HT-29 (cell line): ENCODE measurements at places on chromosomes 2 and 18. TPM values are rescaled to one million over a fixed set of nuclear protein-coding genes. Genes with fewer than 3 reads are reported as not detected.

GRCh38 chr2:85250045-85250444, 77.7 kb downstream of the TGOLN2 start:
- DNase-seq, result no peak

DNA sequence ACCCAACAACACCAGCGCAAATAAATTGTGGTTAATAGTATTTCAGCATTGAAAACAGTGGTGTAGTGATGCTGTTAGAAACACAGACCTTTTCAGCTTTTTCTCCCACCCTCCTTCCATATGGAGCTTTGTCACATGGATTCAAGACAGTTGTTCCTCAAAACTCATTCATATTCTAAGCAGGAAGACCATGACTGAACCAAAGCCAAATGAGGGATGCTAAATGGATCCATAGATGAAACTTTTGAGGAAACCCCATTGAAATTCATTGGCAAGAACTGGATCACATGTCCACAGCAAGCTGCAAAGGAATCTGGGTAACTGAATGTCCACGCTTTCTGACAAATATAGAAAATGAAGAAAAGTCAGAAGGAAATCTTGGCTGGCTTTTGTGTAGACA, 615.1 kb upstream of the NETO1 start:
- DNase-seq, result no peak

SP5 gene
- total RNA-seq, result 12.8 and 15.1 TPM in 2 replicates

DNA sequence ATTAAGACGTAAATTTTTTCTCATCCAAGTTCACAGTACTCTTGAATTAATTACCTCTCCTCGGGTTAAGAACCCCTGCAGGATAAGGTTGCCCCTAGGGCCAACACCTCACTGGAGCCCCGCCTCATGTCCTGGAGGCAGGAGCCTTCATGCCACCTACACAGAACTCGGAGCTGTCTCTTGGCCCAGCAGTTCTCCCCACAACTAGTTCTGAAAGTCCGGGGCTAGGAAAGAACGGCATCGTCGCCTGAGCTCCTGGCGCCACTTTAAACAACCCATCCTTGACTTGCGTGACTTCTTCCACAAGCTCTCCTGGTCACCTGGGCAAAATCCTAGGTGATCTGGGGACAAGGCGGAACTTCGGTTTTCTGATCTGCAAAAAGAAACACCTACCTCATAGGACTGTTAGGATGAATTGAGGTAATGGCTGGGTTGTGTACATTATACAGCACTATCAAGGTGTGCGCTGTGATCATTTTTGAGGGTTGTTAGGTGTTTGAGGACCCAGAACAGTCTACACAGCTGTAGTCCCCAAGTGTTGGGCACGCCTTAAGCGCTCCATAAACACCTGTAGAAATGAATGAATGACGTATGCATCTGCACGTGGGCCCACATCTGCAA, 641 bp upstream of the ITGA6 start:
- no peak for DNase-seq

ENOSF1 gene
- 75.1 and 85.1 TPM in 2 replicates for total RNA-seq

GRCh38 chr18:5895299-5895875, at the start of gene TMEM200C:
TSS of gene TMEM200C (minus strand) at chr18:5895522. CDS start at chr18:5892063, 3,459 bp downstream.
- no peak for DNase-seq
